ENCODE measurements at places on chromosomes 3 and 15. TPM values are rescaled to one million over a fixed set of nuclear protein-coding genes. Genes with fewer than 3 reads are reported as not detected.
A peak's percentile ranks its signal among the peaks of the same experiment; 100 is the strongest.

GRCh38 chr3:57557085-57557537, 1.0 kb downstream of the PDE12 start:
- DNase-seq = no peak

DNA sequence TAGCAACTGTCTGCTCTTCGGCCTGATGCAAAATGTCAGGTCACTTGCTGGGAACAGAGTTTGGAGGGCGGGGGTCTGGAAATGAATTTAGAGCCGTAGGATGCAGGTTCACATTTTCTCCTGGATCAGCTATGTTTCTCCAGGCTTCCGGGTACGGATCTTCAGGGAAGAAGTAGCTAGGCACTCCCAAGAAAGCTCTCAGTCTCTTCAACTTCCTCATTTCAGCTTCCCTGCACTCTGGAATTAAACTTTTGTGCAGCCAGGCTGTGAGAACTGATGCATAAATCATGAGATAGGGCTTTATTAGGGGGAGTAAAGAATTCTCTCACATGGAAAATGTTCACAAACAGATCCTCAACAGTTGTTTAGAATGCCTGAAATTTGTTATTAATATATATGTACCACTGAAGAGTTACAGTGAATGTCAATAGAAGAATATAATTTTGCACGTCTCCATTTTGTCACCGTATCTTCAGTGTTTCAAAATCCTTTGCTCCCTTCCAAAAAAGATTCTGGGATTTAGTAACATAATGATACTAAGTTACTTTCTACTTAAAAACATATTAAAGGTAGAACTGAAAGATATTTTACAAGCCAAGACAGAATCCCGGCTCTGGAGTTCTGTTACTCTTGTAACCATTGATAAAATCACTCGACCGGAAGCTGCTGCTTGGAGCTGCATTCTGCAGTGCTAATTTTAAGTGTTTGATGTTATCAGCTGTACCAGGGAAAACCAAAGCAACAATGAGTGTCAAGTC, 178.5 kb upstream of the P2RY1 start:
- no peak for DNase-seq

GRCh38 chr15:73972984-73973682, 19.0 kb downstream of the STOML1 start:
- peak; percentile 51 for DNase-seq

DNA sequence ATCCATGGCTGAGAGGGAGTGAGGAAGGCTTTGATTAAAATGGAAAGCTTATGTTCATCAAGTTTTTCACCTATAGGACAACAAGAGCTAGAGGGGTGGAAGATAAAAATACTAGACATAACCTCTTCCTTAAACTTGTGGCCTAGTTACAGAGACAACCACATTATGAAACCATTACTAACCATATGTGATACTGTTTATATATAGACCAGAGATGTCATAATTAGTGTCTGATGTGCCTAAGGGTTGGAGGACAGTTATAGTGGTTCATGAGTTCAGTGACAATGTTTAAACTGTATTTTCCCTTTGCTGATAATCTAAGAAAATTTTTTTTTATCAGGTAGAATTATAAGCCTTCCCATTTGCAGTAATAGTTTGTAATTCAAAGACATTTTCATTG, 23.7 kb downstream of the PHLDB2 start:
- no peak for DNase-seq

DNA sequence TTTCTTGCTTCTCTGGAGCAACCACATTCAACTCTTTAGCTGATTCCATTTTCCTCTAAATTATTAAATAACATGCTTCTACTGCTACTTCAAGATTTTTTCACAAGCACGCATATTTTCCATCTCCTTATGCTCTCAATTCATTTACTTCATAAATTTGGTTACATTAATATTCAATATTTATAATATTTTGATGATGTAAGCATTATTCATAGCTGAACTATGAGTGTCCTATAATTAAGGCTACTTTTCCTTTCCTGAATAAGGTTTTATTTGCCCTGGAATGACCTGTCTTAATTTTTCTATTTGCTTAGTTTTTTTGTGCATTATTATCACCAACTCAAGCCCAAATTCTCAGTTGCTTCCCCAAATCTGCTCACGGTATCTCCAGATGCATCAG, 109.4 kb upstream of the ADPGK start:
- DNase-seq = no peak

DNA sequence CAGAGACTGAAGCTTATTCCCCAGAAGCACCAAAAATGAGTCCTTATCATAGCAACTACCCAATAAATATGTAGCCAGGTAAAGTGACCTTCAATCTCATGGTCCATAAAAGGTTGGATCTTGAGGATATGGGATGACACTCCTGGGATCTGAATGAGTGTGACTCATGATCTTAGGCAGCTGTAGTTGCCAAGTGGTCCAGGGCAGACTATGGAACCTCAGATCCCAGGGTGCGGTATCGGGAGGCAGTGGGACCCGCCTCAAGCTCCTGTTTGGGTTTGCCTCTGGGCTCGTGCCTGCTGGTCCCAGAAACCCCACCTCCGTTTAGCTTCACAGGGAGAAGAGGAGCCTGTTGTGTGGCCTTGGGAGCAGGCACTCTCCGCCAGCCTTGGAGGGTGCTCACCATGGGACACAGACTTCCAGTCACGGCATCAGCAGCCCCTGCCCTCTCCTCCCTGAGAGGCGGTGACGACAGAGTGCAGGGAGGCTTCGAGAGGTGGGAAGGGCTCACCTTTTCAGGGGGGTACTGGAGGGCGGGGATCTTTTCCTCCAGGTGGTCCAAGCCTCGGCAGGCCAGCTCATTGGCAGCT, 8.1 kb downstream of the PLIN1 start:
- no peak for DNase-seq

GRCh38 chr3:124676236-124676635, 54.0 kb upstream of the UMPS start:
- DNase-seq = peak; percentile 21

DNA sequence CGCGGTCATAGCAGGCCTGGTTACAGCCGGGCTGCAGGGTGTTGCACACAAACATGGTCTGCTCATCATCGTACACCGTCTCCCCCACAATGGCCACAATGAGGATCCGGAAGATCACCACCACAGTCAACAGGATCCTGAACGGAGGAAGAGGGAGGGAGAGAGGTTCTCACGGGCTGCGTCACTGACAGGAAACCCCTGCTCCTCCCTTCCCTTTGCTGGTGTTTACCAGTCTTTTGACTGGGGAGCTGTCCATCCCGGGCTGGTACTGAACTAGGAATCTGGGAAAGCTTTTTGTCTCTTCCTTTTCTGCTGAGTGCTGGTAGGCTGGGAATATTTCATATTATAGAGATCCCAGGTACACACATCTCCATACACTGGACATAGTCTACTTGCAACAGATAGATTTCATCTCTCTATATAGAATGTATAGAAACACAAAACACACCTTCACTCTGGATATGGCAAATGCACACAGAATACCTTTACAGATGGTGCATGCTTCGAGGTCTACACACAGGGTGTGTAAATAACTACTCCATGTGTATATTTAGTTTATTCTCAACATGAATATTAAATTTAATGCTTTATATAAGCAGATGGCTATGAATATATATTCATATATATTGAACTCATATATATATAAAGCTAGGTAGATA, 1.4 kb downstream of the GJD2 start:
- DNase-seq = peak; percentile 27

Gene DUOXA2
- not detected for polyA plus RNA-seq

Gene ARID3B
- polyA plus RNA-seq = 1.6 TPM

Gene TNFSF10
- polyA plus RNA-seq = 2.3 TPM

Gene GHRL
- polyA plus RNA-seq = not detected

Gene SSUH2
- polyA plus RNA-seq = 0.12 TPM

Gene GOLGA8S
- polyA plus RNA-seq = 0.02 TPM

All from AG04450 (cell line).